ENCODE measurements at places on chromosomes 4 and X.

- DNase-seq, result no peak
These were observed 178.6 kb downstream of the DMD start for GRCh38 chrX:33032700-33033099.

DNA sequence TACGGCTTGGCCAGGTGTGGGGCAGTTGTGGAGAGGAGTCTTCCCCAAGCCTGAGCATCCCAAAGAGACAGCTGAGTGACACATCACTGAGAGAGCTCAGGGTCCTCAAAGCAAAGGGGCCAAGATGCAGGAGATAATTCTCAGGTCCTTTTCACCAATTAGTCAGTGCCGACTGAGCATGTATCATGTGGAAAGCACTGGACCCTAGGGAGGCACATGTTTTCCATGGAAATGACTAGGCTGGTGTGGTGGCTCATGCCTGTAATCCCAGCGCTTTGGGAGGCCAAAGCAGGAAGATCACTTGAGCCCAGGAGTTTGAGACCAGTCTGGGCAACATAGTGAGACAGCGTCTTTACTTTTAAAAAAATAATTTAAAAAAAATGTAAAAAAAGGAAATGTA is 67.3 kb upstream of the PRPS1 start:
- DNase-seq, result no peak

DNA sequence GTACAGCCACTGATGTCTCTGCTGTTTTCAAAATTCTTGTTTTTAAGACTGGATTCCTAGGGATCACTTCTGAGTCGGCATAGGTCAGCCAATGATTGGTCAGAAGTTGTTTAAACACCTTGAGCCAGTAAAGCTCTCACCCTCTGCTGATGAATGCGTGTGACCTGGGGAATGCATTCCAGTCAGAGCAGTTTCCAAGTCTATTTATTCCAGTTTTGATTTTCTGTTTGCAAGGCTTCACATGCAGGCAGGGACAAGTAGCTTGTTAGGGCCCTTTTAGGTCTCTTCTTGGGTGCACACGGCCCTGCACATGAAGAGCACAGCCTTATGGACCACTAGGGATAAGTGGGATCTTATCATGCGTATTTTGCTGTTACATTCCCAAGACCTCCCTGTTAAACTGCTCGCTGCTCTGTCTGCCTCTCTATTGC is 47.0 kb downstream of the KLHL15 start:
- no peak for DNase-seq

DNA sequence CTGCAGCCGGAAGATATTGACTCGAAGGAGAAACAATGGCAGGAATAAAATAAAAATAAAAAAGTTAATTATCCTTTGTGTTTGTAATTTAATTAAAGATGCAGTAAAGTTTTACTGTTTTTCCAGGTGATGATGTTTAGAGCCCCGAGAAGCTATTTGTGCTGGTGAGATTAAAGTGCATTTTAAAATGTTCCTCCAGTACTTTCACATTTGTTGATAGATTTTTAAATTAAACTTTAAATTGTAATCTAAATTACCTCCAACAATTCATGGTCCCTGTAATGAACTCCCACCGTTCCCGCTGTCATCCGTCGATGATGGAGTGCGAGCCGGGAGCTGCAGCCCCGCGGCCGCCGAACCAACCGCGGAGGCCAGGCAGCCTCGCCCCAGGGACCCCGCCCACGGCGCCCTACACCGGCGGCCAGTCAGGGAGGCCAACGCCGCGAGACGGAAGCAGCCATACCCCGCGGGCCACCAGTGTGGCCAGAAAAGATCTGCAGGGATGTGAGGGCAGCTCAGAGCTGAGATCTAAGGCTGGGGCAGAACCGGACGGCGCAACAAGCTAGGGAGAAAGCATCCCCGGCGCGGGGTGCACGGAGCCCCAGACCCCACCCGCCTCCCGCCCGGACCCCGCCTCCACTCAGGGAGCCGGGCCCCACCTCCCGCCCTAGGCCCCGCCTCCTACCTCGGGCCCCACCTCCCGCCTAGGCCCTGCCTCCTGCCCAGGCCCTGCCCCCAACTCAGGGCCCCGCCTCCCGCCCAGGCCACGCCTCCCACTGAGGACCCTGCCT is 104.0 kb downstream of the FAM53A start:
- peak; percentile 31 for DNase-seq

DNA sequence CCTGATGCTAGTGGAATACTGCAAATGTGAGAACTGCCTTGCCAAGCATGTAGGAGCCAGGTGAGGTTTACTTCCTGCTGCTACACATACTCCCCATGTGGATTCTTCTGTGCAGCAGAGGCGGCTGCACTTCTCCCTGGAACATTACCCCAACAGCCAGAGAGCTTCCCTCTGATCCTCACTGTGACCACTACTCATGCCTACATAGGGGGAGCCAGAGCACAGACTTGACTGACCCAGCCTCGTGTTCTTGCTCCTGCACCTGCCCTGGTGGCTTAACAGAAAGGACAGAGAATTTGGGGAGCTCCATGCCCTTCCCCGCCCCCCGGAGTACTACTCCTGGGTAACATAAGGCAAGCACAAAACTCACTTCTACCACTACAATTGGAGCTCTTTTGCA is 38.4 kb downstream of the UGT2A2 start:
- no peak for DNase-seq
